ENCODE measurements at places on chromosomes 16 and 17. TPM values are rescaled to one million over a fixed set of nuclear protein-coding genes. Genes with fewer than 3 reads are reported as not detected.

GRCh38 chr16:81442916-81443687 is 1.5 kb upstream of the CMIP start:
- H3K27ac ChIP-seq: no peak overlapping the region
- no peaks in the 10 kb centered on the region for H3K27me3 ChIP-seq
- no peaks in the 10 kb centered on the region for H3K36me3 ChIP-seq
- H3K4me3 ChIP-seq: peak overlapping the region; percentile 71
- no peak for DNase-seq
- H3K4me1 ChIP-seq: peaks cover 23% of the 10 kb centered on the region

DNA sequence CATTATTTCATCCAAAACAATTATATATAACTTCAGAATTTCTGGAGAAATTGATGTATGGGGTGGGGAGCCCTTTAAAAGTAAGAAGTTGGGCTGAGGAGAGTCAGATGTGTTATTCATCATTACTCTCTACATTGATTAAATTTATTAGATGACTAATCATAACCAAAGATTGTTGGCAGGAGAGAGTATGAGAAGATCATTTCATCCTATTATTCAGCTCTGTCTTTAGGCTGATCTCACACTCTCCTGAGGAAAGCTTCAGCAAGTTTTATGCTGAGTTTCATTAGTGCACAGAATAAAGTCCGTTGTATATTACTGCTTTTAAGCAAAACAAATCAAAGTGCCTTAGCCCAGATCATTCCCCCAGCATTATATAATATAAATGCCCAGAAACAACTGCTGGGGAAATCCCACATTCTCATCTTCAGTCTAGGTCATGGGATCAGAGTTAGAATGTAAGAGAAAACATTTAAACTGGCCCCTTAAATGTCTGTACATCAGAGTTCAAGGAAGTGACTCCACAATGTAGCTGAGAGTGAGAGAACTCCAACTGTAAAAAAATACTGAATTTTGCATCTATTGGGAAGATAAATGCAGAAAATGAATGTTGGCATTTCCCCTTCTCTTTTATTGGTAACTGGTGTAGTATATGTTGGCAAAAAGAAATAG is 130.1 kb upstream of the HLF start:
- H3K36me3 ChIP-seq: no peaks in the 10 kb centered on the region
- no peak for DNase-seq
- H3K27ac ChIP-seq: peak overlapping the region; percentile 18
- no peaks in the 10 kb centered on the region for H3K27me3 ChIP-seq
- H3K4me1 ChIP-seq: peaks cover 12% of the 10 kb centered on the region

TRIM72 gene
- total RNA-seq: not detected

DNA sequence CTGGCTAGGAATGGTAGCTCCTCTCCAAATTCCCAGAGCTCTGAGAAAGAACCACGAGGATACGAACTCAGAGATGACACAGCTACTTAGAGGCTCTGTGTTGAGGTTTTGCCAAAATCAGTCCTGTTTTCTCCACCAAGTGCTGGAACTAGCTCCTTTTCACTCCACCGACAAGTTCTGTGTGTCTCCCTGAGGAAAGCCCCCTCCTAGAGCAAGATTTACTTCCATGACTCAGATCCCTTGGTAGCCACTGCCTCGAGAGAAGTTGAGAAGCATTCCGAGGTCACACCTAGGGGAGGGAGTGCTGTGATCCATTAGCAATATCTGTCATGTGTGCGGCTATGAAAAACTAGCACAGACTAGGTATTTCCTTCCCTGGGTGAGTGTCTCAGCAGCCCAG is 30.6 kb downstream of the IL21R start:
- H3K27ac ChIP-seq: peak overlapping the region; percentile 71
- H3K27me3 ChIP-seq: no peaks in the 10 kb centered on the region
- H3K4me1 ChIP-seq: peaks cover 16% of the 10 kb centered on the region
- no peaks in the 10 kb centered on the region for H3K36me3 ChIP-seq
- DNase-seq: peak; percentile 17
- peak overlapping the region; percentile 19 for H3K4me3 ChIP-seq

GRCh38 chr17:5050278-5050677 is 15.1 kb upstream of the SLC52A1 start:
- DNase-seq: no peak
- H3K4me3 ChIP-seq: no peak overlapping the region
- no peak overlapping the region for H3K27ac ChIP-seq
- no peaks in the 10 kb centered on the region for H3K4me1 ChIP-seq
- H3K36me3 ChIP-seq: no peaks in the 10 kb centered on the region
- H3K27me3 ChIP-seq: no peaks in the 10 kb centered on the region

SLX4 gene
- 9.9 TPM for total RNA-seq
